Renal cortical epithelial cell (primary cell): ENCODE measurements at places on chromosomes 2 and 18.

DNA sequence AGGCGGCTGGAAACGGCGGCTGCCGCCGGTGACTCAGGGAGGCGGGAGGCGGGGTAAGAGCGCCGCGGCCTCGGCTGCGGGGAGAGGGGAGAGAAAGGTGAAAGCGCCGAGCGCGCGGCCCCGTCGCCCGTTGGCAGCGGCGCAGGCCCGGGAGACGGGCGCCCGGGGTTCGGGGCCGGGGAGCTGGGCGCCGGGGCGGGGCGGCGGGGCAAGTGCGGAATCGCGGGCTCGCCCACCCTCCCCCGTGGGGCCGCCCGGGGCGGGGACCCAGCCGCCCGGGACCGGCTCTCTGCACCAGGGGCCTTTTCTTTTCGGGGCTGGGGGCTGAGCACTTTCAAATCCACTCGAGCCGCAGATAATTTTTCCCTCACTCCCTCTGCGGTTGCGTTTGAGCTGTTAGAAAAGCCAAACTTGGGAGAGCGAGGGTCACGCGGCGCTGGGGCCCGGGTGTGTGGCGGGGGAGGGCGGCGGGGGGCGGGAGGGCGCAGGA lies 266 bp downstream of the KDM3A start:
- DNase-seq = no peak

DNA sequence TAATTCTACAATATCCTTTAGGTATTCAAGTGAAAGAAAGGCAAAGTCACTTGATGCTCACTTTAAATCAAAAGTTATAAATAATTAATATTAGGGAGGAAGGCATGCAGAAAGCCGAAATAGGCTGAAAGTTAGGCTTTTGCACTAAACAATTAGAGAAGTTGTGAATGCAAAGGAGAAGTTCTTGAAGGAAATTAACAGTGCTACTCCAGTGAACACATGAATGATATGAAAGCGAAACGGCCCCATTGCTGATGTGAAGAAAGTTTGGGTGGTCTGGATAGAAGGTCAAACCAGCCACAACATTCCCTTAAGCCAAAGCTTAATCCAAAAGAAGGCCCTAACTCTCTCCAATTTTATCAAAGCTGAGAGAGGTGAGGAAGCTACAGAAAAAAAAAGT lies 103.1 kb upstream of the CXCR4 start:
- DNase-seq = no peak

DNA sequence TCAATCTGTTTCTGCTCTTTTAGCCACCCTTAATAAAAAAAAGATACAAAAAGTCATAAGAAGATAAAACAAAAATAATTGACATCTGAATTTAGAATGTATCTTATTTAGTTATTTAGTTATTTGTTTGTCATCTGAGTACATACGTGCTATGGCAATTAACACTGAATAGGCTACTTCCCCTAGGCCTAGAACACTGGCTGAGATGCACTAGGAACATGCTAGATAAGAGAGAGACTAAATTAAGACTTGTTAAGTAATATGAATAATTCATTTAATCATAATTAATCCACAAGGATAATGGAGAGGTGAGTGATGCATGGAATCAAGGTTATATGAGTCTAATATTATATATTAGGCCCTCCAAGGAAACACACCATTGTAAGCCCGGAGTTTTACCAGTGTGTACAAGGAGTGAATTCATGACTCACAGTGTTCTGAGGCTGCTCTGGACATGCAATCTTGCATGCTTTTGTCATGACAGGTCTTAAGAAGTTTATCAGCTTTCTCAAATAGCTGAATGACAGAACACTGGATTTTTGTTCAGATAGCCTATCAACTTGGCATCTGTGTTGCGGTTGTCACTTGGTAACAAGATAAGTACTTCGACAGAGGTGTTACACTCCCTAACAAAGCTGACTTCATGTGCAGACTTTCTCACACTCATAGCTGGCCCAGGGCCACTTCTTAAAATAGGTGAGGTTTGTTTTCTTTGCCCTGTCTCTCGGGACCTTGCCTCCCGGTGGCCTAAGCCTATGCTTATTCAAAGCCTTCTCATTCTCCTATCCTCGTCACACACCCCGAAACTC lies 5.0 kb upstream of the SERPINB2 start:
- DNase-seq = peak; percentile 93

DNA sequence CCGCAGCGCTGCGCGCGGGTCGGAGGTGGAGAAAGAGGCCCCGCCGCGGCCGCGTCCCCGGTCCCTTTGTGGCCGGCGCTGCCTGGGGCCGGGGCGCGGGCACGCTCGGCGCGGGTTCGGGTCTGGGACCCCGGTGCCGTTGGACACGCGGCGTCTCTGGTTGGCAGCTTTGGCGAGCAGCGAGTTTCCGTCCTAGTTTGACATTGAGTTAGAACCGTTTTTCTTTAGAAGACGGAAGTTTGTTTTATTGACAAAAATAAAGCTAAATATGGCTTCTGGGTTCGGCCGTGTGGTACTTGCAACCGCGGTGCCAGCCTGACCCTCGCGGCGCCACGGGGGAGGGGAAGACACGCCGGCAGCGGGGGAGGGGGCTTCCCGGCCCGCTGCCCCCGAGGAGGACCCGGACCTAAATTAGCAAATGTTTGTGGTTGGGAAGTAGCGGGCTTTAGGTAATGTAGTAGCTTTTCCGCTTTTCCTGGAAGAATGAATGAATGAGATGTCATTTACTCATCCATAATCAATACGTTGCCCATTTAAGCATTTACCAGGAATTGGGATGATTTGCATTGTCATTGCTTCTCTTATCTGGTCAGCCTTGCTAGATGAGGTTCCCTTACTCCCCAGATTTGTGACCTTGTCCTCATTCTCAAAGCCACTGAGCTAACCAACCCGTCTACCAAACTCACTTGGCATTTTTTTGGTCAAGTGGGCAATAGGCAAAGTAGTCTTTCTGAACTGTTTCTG lies 530 bp downstream of the GALNT1 start:
- no peak for DNase-seq

- DNase-seq = no peak
Measured at GRCh38 chr18:6759579-6759978, 30.1 kb downstream of the ARHGAP28 start.

DNA sequence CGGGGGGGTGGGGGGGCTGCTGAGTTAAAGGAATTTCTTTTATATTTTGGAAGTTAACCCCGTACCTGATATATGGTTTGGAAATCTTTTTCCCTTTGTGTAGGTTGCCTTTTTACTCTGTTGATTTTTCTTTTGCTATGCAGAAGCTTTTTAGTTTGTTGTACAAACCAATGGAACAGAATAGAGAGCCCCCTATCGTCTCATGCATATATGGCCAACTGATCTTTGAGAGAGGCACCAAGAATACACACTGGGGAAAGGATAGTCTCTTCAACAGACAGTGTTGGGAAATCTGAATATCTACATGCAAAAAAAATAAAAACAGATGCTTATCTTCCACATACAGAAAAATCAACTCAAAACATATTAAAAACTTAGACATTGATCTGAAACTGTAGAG lies 647.8 kb upstream of the KLHL29 start:
- DNase-seq = no peak

DNA sequence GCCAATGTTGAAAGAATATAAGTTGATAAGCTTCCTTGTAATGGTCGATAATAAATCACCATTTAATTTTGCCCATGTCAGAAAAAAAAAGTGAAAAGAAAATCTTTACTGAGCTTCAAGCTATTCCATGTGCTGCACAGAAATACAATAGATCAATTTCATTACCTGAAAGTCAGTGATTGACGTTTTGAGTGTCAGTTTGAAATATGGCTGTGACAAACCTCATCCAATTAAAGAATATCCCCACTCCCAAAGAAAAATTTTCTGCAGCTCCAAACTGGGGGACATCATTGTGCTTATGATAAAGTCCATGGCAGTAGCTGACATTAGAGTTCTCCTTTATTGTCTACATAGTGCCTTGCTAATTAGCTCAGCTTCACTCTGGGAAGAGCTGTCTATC lies 184.8 kb upstream of the RPRM start:
- DNase-seq = no peak

- DNase-seq = no peak
Measured at GRCh38 chr2:235670974-235671787, 177.3 kb downstream of the AGAP1 start.

- no peak for DNase-seq
Measured at GRCh38 chr2:134906726-134907125, 11.9 kb upstream of the CCNT2 start.

- DNase-seq = peak; percentile 90
Measured at GRCh38 chr2:170162271-170162632, 15.7 kb upstream of the MYO3B start.

GRCh38 chr2:151827564-151828142 lies 568 bp downstream of the ARL5A start:
- peak; percentile 18 for DNase-seq

DNA sequence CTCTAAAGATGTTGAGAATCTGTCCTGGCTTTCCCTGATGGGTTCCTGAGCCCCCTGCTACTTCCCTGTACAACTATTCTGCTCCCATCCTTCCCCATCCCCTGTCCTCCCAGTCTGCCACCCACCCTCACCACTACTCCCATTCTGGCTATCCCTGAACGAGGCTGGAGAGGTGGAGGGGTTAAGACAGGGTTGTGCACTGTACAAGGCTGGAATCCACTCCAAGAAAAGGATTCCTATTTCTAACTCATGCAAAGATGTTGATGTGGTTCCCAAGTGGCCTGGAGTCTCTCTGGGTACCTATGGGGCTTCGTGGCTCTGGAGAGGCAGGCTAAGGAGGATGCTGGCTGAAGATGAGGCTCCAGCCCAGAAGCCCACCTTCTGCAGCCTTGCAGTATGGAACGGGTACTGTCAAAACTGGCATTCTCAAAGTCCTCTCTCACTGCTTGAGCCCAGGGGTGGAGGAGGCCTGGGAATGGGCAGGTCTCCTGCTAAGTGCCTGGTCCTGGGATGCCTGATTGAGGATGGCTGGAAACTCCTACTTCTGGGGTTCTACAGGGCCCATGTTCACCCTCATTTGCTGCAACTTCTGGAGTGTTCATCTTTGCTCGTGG lies 1.3 kb upstream of the FEV start:
- no peak for DNase-seq

DNA sequence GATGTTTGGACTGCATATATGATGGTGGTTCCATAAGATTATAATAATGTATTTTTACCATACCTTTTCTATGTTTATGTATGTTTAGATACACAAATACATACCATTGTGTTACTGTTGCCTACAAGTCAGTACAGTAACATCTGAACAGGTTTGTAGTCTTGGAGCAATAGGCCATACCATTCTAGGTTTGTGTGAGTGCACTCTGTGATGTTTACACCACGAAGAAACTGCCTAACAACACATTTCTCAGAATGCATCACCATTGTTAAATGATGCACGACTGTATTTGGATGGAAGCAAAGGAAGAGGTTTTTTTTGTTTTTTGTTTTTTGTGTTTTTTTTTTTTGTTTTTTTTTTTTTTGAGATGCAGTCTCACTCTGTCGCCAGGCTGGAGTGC lies 9.5 kb downstream of the DUSP19 start:
- peak; percentile 56 for DNase-seq

- DNase-seq = no peak
Measured at GRCh38 chr2:231554748-231555545, 24.7 kb upstream of the NMUR1 start.

GRCh38 chr2:200252265-200253067 lies 54.0 kb upstream of the SPATS2L start:
- DNase-seq = peak; percentile 33

DNA sequence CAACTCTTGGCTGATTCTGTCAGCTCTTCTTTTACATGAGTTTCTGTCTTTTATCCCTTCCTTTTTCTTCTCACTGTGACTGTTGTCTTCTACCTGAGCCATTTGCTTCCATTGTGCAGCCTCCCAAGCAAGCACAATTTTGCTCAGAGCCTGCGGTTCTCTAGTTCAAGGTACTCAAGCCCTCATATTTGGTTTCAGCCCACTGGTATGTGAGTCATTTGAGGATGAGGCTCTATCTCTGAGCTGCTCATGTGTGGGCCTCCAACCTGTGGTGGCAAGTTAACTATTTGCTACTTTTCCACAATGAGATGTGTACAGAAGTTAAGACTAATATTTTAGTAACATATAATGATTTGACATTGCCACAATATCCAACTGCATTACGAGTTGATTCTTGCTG lies 183.0 kb downstream of the PHLPP1 start:
- peak; percentile 56 for DNase-seq

DNA sequence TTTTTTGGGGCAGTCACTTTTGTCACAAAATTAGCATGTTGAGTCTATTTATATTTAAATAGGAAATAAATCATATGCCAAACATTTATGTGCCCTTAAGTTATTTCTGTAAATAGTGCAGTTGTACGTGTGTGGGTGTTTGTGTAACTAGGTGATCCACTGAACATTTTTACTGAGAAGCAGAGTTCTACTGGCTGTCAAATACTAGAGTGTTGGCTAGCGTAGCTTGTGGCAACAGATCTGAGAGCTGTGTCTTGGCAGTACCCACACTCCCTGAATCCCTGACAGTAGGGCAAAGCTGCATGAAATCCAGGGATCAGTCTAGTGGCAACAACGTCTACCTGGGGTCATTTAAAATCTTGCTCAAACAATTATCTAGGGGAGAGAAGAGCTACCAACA lies 273.1 kb upstream of the SLC8A1 start:
- DNase-seq = no peak

DNA sequence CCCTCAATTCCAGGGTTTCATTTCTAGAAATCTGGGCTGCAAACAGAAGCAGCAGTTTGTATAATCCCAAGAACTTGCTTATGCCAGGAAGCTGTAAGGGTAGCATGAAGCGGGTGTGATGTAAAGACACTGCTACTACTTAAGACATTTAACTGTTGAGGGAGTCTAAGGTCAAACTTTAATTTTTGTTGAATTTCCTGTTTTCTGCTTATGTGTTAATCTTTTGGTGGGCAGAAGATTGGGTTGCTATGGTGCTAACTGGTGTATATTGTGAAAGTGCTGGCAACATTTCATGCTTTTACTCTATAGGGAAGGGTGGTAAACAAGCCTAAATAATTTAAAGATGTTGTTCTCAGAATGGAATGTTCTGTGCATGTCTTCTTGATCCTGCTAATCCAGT lies 2.7 kb downstream of the NCOA1 start:
- DNase-seq = no peak
